Activated T-cell treated with anti-CD3 and anti-CD28 coated beads, Interleukin-2, amount 50 U/mL, for 72 hours (primary cell): ENCODE measurements at places on chromosomes 2 and 18. TPM values are rescaled to one million over a fixed set of nuclear protein-coding genes. Genes with fewer than 3 reads are reported as not detected.
A peak's percentile ranks its signal among the peaks of the same experiment; 100 is the strongest.

MEP1B gene
- total RNA-seq, result not detected

DCDC2C gene
- total RNA-seq, result not detected

TEKT4 gene
- total RNA-seq, result not detected

NLRC4 gene
- 0.58 TPM for total RNA-seq

IL18R1 gene
- total RNA-seq, result 56.5 TPM

ATP6V1C2 gene
- 0.21 TPM for total RNA-seq

DNA sequence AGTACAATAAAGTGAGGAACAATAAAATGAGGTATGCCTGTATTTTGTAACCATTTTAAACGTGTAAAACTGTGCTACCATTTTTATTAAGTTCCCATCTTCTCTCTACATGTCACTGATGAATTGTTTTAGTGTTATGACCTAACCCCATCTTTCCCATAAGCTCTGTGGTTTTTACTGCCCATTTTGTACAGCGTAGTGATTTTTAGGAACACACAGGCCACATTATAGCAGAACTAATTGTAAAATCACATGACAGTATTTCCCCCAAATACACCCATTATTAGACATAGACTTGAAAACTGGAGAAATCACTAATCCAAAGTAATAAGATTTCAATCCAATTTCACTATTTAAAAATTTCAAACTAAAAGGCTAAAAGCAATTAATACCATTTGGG, 130.7 kb downstream of the TMEM247 start:
- H3K4me3 ChIP-seq, result no peak overlapping the region
- peaks cover 11% of the 10 kb centered on the region for H3K4me1 ChIP-seq
- no peak for DNase-seq
- H3K36me3 ChIP-seq, result peaks cover 10% of the 10 kb centered on the region
- H3K27me3 ChIP-seq, result no peaks in the 10 kb centered on the region
- no peak overlapping the region for H3K27ac ChIP-seq

DNA sequence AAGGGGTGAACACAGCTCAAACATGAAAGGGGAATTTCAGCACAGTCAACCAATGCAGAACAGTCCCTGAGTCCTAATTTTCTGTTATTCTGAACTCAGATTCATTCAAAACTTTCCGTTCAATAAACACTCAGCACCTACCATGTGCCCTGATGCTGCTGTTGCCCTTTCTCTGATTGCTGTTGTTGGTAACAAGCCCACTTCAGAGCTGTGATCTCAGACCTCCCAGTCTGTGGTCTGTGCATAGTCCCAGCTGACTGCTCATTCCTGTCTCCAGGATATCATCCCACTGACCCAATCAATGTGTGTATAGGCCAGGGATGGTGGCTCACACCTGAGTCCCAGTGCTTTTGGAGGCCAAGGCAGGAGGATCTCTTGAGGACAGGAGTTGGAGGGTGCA, 82.7 kb upstream of the SLC35G4 start:
- no peaks in the 10 kb centered on the region for H3K27me3 ChIP-seq
- H3K27ac ChIP-seq, result no peak overlapping the region
- H3K4me3 ChIP-seq, result no peak overlapping the region
- H3K36me3 ChIP-seq, result no peaks in the 10 kb centered on the region
- H3K4me1 ChIP-seq, result no peaks in the 10 kb centered on the region
- no peak for DNase-seq

GRCh38 chr2:238895891-238896600, 48.2 kb downstream of the TWIST2 start:
- H3K4me1 ChIP-seq, result no peaks in the 10 kb centered on the region
- H3K4me3 ChIP-seq, result no peak overlapping the region

DNA sequence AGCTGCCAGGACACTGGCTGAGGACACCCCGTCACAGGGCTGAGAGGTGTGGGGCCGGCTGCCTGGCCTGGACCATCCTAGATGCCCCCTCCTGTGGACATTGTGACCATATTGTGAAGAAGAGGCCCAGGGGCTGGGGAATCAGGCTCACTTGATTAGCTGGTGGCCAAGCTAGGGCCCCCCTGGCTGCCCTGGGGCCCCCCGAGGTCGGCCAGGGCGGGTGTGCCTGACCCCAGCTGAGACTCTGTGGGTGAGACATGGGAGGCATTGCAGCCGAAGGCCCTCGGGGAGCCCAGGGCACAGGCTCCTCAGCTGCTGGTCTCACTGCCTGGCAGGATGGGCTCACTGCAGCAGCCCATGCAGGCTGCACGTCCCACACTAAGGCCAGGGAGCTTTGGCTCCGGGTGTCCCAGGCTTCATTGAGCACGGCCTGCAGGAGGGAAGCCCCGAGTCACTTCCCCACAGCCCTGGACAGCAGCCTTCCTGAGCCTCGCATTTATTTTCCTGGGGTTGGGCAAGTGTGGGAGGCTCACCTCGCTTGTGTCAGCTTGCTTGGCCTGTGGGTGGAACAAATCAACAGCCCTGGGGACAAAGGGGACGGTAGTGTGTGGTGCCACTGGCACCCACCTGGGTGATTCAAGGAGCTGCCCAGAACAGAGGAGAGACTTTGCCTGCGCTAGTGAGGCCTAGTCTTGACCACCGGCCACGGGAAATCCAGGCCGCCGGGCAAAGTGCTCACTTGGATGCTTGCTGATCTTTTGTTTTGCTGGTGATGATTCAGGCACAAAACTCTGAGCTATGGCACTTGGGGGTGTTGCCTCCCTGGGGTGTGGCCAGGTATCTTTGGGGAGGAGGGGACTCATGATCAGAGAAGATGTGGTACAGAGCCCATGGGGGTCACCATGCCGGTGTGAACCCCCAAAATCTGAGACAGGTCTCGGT, 1.3 kb downstream of the GAL3ST2 start:
- no peaks in the 10 kb centered on the region for H3K4me1 ChIP-seq
- H3K27ac ChIP-seq, result no peak overlapping the region

GRCh38 chr2:69559442-69560146, 83.9 kb downstream of the AAK1 start:
- DNase-seq, result peak; percentile 16
- peak overlapping the region; percentile 58 for H3K27ac ChIP-seq
- H3K36me3 ChIP-seq, result peaks cover 2% of the 10 kb centered on the region
- no peaks in the 10 kb centered on the region for H3K27me3 ChIP-seq

- no peak for DNase-seq
- no peak overlapping the region for H3K4me3 ChIP-seq
- no peak overlapping the region for H3K27ac ChIP-seq
- peaks cover 23% of the 10 kb centered on the region for H3K27me3 ChIP-seq
- H3K4me1 ChIP-seq, result peaks cover 8% of the 10 kb centered on the region
- H3K36me3 ChIP-seq, result no peaks in the 10 kb centered on the region
Observed at GRCh38 chr2:174996622-174997021, 8.6 kb downstream of the CHN1 start.

DNA sequence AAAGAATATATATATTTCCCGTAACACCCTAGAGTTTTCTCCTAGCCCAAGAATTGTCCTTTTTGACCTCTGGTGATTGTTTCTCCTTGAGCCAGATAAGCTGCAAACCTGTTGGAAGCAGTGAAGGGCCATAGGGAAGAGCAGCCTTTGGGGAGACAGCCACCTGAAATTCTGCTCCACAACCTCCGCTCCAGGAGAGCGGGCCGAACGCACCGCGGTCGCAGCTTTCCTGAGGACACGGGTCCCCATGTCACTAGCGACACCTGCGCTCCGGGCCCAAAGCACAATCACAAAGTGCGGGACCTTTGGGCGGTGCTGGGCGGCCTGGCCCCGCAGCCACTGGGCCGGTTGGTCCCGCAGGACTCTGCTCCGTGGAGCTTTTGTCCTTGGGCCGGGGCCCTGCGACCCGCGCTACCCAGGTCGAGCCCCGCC, 557 bp upstream of the DSG2 start:
- H3K27me3 ChIP-seq, result peaks cover 51% of the 10 kb centered on the region
- no peak overlapping the region for H3K27ac ChIP-seq
- H3K4me1 ChIP-seq, result peaks cover 14% of the 10 kb centered on the region
- no peaks in the 10 kb centered on the region for H3K36me3 ChIP-seq

DNA sequence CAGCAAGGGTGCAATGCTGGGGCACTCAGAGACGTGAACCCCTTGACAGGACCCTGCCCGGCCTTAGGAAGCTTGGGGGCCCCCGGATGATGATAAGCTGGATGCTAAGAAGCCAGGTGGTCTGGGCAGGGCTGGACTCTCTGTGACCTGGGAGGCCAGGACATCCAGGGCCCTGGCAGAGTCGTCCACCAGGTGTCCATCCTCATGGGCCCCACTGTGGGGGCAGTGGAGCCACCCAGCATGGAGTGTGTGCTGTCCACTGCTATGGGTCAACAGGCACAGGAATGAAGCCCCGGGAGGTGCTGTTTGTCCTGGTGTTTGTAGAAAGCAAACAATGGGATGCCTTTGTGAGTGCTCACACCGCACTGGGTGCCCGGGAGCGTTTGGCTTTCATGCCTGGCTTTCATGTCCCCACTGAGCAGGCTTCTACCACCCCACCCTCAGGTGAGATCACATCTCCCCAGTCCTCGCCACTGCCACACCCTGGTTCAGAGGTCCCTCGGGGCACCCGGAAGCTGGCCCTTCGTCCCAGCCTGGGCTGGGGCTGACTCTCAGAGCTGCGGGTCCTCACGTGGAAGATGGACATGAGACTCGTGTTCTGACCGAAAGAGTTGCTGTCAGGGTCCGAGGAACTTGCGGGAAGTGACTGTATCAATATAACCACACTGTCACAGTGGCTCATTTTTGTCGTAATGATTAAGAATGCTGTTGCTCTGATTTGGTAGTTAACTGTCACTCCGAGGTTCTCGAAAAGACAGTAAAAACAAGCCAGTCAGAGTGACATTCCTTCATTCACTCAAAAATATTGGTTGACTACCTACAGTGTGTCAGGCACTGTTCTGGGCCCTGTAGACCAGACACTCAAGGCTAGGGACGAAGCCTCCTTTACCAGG, 53.3 kb downstream of the INHBB start:
- peaks cover 6% of the 10 kb centered on the region for H3K27me3 ChIP-seq
- DNase-seq, result no peak
- no peaks in the 10 kb centered on the region for H3K36me3 ChIP-seq
- H3K4me3 ChIP-seq, result no peak overlapping the region
- no peaks in the 10 kb centered on the region for H3K4me1 ChIP-seq

- DNase-seq, result no peak
- peak overlapping the region; percentile 89 for H3K27ac ChIP-seq
- H3K4me3 ChIP-seq, result peak overlapping the region; percentile 95
- H3K27me3 ChIP-seq, result no peaks in the 10 kb centered on the region
- H3K4me1 ChIP-seq, result peaks cover 34% of the 10 kb centered on the region
- peaks cover 53% of the 10 kb centered on the region for H3K36me3 ChIP-seq
Observed at GRCh38 chr2:196168181-196168580, 3.2 kb downstream of the STK17B start.
